ENCODE measurements at places on chromosomes 5 and 9.

DNA sequence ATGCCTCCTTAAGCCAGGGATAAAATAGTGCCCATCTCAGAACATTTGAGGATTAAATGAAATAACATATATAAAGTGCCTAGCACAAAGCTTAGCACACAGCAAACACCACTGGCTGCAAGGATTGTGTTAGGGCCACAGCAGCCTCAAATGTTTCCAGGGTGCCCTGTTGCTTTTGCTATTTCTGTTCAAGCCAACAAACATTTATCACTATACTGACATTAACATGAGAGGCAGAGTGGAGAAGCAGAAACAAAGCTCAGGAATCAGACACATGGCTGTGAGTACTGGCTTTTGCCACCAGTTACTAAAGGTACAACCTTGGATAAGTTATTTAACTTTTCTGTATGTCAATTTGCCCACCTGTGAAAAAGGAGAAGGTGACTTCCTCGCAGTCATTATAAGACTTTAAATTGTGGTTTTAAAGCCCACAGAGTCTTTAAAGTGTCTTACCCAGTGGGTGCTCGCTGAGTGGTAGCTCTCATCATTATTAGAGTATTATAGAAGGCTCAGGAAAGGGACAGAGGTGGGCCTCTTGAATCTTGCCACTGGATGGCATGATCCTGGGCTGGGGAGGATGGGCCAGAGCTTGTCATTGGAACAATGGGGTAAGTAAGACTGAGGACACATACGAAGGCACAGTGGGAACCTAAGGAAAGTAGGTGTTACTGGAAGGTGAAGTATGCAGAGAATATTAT, 98.2 kb downstream of the MARCHF3 start:
- no peak for DNase-seq

GRCh38 chr5:58505971-58506640, 14.9 kb downstream of the GAPT start:
- peak; percentile 21 for DNase-seq

DNA sequence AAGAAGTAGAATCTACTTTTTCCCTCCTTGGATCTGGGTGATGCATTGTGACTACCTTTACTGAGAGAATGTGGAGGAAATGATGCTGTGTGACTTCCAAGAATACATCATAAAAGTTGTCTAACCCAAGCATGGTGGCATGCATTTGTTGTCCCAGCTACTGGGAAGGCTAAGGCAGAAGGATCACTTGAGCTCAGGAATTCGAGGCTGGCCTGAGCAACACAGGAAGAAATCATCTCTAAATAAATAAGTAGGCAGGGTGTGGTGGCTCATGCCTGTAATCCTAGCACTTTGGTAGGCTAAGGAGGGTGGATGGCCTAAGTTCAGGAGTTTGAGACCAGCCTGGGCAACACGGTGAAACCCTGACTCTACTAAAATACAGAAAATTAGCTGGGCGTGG, 143.2 kb upstream of the VLDLR start:
- DNase-seq = no peak

DNA sequence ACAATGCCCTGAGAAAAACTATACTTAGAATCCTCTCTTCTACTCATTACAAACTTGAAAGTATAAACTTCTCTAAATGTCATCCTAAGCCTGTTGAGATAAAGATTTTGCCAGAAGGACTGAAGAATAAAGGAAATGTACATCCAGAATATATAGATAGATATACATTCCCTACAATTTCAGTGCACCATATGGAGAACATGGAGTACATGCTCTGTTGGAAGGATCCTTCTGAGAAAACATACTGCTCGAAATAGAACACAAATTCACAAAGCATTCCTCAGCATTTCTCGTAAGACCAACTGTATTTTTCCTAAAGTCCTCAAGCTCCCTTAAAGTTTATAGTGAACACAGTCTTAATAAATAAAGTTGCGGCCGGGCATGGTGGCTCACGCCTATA, 69.7 kb upstream of the RASA1 start:
- DNase-seq = no peak

DNA sequence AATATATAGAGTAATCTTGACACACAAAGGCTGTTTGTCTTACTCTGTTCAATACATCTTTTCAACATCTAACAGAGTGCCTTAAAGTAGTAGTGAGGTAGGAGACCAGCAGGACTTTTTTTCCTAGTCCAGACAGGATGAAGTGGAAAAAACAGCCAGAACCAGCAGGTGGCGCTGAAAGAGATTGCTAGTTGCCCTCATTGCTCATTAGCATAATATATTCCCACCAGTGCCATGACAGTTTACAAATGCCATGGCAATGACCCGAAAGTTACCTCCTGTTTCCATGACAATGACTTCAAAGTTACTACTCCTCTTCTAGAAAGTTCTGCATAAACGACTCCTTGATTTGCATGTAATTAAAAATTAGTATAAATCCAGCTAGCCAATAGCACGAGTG, 387.4 kb downstream of the ACTL7B start:
- peak; percentile 24 for DNase-seq

GRCh38 chr9:111195766-111196165, 134.3 kb downstream of the OR2K2 start:
- DNase-seq = no peak

- DNase-seq = no peak
Measured at GRCh38 chr5:93580927-93581445, at the start of gene NR2F1-AS1. Gene NR2F1-AS1 (minus strand): TSS chr5:93581219.

- DNase-seq = no peak
Measured at GRCh38 chr9:68672215-68672614, 32.8 kb upstream of the PIP5K1B start.

DNA sequence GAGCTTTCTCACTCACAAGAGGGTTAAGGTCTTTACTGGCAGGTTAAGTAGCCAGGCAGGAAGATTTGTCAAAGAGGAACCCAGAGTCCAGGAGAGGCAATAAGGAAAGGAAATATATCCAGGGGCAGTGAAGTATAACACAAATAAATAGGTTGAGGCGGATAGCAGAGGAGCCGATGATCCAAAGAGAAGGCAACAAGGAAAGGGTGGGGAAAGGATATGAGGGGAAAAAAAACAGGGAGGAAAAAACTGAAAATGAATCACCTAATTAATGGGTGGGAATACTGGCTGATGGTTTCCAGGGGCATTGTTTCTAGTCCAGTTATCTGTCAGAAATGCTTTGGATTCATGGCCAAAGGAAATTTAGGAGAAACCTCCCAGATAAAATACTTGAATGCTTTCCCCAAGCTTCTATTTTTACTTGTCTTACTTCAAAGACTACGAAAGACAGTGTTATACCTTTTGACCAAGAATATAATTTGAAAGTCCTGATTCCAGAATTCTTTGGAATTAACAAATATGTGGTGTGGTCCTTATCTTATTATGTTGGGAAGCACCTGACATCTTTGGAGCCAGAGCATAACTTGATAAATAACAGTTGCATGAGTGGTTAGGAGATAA, 146.5 kb downstream of the AOPEP start:
- DNase-seq = no peak

GRCh38 chr9:79195879-79196278, 375.9 kb upstream of the TLE4 start:
- no peak for DNase-seq

GRCh38 chr9:35749515-35750255, 598 bp downstream of the RGP1 start:
- DNase-seq = peak; percentile 19

DNA sequence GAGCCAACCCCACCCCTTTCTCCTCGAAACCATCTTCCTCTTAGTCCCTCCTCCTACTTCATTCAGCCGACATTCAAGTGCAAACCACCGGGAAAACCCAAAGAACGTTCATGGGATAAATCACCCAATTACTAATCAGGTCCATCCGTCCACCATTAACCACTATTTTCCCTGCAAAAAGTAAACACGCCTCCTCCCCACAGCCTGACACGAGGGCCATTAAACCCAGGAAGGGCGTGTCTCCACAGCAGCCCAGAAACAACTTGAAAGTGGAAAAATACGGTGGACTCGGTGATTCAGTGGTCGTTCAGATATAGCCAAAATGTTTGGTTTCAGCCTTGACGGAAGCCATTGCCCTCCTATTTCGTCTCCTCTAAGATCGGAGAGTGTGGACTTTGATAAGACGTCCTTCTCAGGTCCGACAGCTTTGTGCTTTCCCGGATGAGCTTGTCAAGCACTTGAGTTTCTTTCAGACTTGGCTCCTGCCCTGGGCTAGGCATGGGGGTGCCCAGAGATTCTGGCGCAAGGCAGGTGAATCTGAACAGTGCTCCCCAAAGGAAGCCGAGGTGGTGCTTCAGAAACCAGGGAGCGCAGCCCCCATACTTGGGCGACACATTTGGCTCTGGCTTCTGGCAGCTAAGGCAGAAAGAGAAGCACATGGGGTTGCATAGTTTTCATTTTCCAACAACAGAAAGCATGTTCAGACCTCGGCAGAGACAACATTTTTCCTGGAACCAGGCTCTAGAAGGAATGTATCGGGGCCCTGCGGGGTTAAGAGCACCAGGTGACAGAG, 56.6 kb downstream of the SMIM23 start:
- no peak for DNase-seq

- DNase-seq = no peak
Measured at GRCh38 chr5:90353254-90353653, 56.3 kb downstream of the CETN3 start.

DNA sequence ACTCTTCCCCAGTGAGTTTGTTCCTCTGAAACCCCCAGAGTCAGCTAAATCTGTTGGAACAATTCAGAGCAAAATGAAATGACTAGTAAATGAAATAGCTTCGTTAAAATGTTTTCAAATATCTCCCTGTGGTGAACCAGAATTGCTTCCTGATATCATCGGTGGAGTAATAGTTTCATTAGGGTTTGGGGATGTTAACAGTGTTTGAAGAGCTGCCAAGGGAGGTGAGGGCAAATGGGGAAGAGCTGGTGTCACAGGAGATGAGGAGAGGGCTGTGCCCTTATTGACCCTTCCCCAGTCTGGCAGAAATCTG, 4.3 kb upstream of the C7 start:
- no peak for DNase-seq

DNA sequence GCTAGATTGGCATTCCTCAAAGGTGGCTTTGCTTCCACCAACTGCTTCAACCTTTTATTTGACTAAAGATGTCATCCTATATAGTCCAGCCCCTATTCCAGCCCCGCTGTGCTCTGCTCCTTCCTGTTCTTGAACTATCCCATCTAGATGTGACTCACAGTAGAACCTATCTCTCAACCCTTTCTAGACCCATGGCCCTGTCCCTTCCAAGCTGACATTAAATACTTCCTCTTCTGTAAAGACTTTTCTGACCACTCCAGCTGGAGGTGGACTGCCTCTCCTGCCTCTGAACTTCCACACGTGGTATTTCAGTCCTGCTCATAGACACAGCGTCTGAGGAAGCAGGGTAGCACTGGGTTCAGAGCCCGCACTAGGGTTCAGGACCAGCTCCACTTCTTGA, 32.4 kb downstream of the OSTF1 start:
- DNase-seq = no peak

GRCh38 chr5:65640240-65640639, 15.4 kb downstream of the SHLD3 start:
- DNase-seq = no peak

GRCh38 chr5:163497315-163497714, 8.1 kb upstream of the MAT2B start:
- no peak for DNase-seq

DNA sequence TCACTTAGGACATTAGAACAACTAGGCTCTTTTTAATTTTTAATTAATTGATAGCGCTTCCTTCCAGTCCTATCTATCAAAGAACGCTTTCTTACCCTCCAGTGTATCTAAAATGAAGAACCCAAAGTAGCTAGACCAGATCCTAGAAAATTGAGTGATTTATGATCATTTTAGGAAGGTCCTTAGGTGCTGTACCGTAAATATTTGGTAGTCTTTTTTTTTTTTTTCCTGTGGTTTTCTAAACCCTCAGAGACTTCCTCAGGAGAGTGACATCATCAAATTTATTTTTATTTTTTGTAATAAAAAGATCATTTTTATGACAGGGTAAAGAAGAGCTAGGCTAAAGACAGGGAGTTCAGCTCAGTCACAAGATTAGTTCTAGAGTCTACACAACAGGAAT, 197.4 kb downstream of the WDR70 start:
- no peak for DNase-seq

GRCh38 chr9:105531530-105531929, 26.4 kb upstream of the FKTN start:
- DNase-seq = no peak

GRCh38 chr9:16364347-16364746, 506.1 kb downstream of the BNC2 start:
- no peak for DNase-seq

DNA sequence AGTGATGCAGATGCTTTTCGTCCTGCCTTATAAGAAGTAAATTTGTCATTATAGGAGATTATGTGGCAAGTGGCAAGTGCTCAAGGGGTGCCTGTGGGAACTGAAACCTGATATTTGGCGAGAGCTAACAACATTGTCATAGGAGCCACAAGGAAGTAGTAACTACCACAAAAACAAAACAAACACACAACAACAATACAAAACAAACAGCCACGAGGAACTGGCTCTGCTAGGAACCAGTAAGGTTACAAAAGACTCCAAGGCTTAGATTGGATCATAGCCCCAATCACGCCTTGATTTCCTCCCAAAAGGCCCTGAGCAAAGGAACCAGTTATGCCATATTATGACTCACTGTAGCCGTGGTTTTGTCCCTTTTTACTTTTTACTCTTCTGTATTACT, 1045.2 kb downstream of the CDH12 start:
- no peak for DNase-seq

GRCh38 chr5:50415912-50416311, 25.2 kb downstream of the EMB start:
- DNase-seq = peak; percentile 25

DNA sequence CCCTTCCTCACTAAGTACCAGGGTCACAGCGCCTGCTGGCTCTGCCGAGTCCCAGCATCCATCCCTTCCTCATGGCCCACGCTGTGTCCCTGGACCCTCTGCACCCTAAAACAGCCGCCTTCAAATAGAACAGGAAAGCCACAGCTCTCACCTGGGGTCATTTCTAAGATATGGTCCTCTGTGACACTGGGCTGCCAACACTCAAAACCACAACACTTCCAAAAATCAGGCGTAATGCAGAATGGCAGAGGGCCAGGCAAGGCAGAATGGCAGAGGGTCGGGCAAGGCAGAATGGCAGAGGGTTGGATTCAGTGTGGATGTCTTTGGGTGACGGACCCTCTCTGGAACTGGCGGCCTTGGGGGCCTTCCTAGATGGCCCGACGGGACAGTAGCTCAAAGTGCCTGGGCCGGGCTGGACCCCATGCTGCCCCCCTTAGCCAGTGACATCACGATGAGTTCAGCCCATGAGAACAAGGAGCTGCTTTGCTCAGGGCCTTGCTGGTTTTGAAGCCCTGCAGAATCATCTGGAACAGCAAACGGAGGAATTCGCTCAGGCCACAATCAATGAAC, 35.3 kb downstream of the ZDHHC11B start:
- DNase-seq = no peak

DNA sequence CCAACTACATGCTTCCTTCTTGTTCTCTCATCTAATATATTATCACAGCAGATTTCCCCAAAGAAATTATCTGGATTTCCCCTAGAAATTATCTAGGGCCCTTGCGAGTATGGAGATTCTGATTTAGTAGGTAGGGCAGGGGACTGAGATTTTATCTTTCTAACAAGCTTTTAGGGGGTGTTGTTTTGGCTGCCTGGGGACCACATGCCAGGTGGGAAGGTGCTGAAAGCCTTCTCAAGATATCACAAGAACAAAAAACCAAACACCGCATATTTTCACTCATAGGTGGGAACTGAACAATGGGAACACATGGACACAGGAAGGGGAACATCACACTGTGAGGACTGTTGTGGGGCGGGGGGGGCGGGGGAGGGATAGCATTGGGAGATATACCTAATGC, 146.5 kb upstream of the CDH10 start:
- no peak for DNase-seq

Measured in germinal center (tissue), 1 donor.